ENCODE measurements at places on chromosomes 2 and 18.
A peak's percentile ranks its signal among the peaks of the same experiment; 100 is the strongest.

DNA sequence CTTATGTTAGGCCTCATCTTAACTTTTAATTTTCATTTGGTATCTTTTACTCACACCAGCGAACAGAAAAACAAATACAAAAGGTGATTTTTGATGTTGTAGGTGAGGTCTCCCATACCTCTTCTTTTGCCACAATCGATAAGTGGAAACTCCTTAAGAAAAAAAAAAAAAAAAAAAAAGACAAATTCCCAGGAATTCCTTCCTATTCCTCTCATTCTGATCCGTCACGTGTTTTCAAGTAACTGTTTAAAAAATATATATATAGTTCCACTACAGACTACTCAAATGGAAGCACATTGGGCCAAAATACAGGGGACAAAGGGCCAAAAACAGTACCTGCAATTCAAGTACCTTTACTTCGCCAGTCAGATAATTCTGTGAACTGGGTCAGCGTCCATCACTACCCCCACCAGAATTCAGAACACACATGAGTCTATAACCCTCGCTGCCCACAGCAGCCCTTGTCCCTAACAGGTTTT is 16.5 kb downstream of the NMUR1 start:
- no peak for DNase-seq

DNA sequence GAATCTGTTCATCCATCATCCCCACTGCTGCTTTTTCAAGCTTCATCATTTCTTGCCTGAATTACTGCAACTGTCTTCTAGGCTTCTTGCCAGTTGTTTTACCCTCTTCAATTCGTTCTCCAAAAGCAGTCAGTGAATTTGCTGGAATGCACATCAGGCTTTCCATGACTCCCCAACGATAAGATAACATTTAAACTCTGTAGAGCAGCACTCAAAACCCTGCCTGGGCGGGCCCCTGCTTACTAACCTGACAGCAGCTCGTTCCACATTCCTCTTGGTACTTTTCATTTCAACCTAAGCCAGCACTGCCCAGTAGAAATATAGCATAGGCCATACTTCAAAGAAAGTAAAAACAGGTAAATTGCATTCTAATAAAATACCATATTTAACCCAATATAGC is 342.9 kb downstream of the SUCLG1 start:
- no peak for DNase-seq

DNA sequence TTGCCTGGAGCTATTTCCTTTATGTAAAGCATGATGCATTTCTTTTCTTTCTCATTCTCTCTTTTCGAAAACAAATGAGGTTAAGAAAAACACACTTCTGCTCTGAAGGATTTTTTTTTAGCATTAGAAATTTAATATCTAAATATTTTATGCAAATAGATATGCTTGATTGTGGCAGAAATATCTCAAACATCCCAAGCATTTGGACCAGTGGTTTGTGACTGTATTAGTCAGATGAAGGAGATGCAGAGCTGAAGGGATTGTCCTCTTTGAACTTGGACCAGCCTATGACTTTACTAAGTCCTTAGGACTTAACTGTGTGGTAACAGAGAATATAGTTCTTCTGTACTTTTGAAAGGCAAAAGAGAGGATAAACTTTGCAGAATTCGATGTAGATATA is 335.9 kb upstream of the NT5C1B start:
- DNase-seq: no peak

DNA sequence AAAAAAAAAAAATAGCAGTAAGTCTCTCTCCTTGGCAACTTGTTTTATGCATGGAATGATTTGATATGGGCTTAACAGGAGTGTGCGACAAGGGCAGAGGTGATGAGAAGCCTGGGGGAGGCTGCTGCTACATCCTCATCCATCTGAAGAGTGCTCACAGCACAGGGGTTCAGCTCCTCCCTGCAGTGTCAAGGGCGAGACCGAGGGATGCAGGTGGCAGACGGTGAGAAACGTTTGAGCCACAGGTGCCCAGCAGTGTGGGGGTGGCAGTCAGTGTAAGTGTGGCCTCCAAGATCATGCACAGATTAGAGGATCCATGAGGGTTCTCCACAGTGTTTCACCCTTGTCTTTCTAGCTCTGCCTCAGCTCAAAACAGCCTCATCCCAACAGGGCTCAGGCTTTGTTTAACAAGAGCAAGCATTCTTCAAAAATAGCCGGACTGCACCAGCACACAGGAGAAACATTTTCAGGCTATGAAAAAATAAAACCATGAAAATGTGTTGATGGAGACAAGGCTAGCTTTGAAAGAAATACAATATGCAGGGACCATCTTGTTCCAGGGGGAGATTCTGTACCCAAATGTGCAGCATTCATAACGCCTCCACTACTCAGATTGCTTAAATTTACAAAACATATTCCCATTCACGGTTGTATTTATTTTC is 324.5 kb upstream of the MYT1L start:
- DNase-seq: peak; percentile 79

DNA sequence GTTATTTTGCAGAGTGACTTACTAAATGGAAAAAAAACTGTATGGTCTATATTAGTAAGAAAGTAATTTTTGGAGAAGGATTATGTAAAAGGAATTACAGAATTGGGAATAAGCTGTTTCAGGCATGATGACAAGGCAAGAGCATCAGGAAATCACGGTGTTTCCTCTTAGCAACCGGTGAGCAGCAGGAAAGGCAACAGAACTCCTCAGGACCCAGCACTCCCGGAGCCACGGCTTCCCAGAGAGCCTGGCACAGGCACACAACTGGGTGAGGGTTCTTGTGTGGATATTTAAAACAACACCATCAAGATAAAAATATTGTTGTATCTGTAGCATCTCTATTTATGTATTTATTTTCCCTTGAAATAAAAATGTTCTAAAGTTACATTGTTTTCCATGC is 34.4 kb downstream of the CYP27C1 start:
- DNase-seq: no peak

DNA sequence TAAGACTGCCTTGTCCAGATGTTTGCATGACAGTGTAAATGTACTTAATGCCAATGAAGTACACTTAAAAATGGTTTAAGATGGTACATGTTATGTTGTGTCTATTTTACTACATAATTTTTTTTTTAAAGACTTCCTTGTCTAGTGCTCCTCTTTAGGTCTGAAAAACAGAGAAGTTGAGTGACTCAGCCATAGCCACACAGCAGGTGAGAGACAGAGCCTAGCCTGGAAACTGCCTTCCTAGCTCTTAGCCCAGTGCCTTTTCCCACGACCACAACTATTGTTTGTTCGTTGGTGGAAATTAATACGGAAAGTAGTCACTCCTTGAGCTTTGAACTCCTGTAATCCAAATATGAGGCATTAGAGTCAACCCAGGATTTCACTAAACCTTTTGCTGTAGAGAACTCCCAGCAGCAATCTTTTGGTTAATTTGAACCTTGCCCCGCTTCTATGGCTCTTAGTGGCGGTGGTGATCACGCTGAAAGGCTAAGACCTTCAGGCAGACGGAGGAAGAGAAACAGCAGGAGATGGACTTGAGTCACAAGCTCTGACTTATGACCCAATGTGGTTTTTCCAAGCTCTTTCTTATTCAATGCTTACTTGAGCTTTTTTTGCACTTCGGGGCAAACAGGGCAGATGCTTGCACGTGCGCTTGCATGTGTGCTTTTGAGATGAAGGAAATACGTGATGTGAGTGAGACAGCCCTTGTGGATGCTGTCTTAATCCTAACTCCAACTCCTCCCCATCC is 21.2 kb downstream of the TRIB2 start:
- DNase-seq: no peak

GRCh38 chr2:105034170-105034569 is 3.7 kb upstream of the MRPS9 start:
- DNase-seq: no peak

DNA sequence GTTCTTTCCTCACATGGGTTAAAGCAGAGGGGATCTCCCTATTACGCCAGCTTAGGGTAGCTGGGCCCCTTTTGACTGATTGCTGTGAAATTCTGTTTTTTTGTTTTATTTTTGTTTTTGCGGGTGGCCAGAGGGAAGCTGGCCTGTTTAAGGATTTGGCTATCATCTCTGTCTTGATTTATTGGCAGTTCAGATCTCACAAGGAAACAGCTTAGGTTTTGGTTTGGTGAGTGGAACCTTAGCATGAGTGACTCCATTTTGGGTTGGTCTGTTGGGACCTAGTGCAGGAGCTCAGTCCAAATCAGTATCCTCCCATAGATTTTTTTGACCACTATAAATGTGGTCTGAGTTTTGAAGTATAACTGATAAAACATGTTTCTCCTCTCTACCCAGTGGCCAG is 25.6 kb upstream of the NTSR2 start:
- DNase-seq: no peak

- peak; percentile 60 for DNase-seq
Measured at GRCh38 chr18:55781481-55781957, 193.5 kb upstream of the TCF4 start.

- no peak for DNase-seq
Measured at GRCh38 chr2:16255120-16255519, 314.8 kb downstream of the MYCN start.

- peak; percentile 67 for DNase-seq
Measured at GRCh38 chr2:96265349-96265839, 403 bp downstream of the TMEM127 start.

- no peak for DNase-seq
Measured at GRCh38 chr2:200507179-200507578, 2.7 kb downstream of the KCTD18 start.

- DNase-seq: peak; percentile 4
Measured at GRCh38 chr2:129331638-129332037, 647.8 kb upstream of the RAB6C start.

- peak; percentile 36 for DNase-seq
Measured at GRCh38 chr2:66428986-66429612, 5.8 kb upstream of the MEIS1 start.

GRCh38 chr2:96957244-96957643 is 29.1 kb downstream of the FAM178B start:
- DNase-seq: peak; percentile 89

DNA sequence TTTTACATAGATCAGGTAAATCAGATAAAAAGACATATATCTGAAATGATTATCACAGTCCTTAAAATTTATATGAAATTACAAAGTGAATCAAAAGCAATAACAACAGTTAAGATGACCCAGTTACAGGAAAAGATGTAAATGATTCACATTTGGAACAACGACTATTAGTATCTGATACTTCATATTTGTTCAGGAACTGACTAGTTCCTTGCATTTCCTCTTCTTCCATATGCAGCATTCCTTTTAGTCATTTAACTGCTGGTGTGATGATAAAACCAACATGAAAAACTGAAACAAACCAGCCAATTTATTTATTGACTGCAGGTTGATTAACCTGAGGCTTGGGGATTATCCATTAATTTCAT is 75.2 kb downstream of the RBMS1 start:
- DNase-seq: no peak

DNA sequence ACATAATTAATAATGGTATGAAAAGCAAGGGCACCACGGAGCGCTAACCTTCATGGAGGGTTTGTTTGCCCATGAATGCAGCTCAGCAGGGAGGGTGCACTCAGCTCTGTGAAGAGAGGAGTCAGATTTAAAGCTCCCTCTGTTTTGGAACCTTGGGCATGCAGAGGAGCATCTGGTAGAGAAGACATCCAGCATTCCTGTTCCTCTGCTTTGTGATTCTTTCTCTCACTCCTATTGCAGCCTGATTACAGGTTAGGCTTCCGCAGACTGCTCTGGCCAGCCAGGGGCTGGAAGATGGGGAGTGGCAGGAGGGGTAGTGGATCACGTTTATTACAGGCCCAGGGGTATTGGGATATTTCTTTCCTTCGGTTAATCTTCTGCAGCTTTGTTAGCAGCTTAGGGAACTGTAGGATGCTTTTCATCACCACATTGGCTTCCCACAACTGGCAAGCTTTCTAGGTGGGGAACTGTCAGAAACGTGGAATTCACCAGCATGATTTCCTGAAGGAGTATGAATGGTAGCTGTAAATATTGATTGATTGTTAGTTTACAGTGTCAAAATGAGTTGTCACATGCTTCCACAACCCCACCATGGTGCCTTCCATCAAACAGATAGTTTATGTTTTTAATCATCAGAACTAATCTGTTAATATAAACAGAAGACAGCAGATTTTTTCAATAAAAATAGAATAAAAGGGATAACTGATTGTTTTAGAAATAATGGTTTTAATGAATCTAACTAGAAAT is 201.1 kb downstream of the VAPA start:
- no peak for DNase-seq

GRCh38 chr18:69599377-69599776 is 198.7 kb downstream of the DOK6 start:
- no peak for DNase-seq

GRCh38 chr18:12287684-12288402 is 20.2 kb upstream of the TUBB6 start:
- DNase-seq: peak; percentile 51

GRCh38 chr2:2827046-2827636 is 496.1 kb upstream of the MYT1L start:
- no peak for DNase-seq

- DNase-seq: no peak
Measured at GRCh38 chr2:69535817-69536241, 98.6 kb upstream of the NFU1 start.

- no peak for DNase-seq
Measured at GRCh38 chr2:8580316-8581233, 101.3 kb upstream of the ID2 start.

- no peak for DNase-seq
Measured at GRCh38 chr2:1328684-1329083, 84.6 kb upstream of the TPO start.

DNA sequence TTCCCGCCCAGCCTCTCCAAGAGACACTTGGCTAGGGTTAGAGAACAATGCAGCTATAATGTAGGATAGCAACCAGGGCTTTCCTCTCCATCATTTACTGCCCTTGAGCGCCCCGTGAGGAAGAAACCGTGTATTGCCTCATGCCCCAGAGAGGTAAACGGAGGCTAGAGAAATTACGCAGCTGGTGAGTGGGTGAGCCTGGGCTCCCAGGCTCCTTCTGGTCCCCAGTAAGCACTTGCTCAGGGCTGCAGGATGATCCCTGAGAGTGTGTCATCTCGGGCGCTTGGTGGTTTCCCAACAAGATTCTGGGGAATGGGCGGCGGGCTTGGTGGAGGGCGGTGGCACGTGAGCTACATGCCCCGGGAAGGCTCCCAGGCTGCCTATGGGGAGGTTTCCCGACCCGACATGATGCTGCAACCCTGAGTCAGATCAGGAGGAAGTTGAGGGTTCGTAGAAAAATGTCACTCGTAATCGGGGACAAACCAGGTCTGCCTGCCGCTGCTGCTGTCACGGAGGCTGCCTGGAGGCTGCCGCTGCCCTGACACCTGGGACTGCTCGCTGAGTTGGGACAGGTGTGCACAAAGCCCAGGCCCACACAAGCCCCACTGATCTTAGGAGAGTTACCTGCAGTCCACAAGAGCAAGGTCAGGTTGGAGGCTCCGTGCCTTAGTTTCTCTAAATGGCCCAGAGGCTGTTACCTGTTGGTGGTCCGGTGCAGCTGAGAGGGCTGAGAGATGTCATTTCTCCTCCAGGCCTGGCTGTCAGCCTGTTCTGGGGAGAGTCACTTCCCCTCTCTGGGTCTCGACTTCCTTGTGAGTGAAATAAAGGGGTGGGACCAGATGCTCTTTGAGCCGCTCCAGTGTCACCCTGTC is at the start of gene GPR55:
Gene GPR55, minus strand, starts transcription at position 773 of the 872 bp plus-strand sequence. CDS start 14,280 bp downstream, outside the sequence.
- no peak for DNase-seq

GRCh38 chr2:176516051-176516602 is 246.9 kb downstream of the MTX2 start:
- DNase-seq: no peak

GRCh38 chr18:44386401-44386800 is 294.3 kb upstream of the SETBP1 start:
- DNase-seq: peak; percentile 25

GRCh38 chr2:208671886-208672680 is 265.5 kb downstream of the PTH2R start:
- DNase-seq: peak; percentile 80

Data from NCI-H524 (cell line).